Hippocampal formation (tissue), 2 donors: ENCODE measurements at places on chromosomes 2 and 18.
A peak's percentile ranks its signal among the peaks of the same experiment; 100 is the strongest.

GRCh38 chr2:6064757-6065156 is 372.6 kb downstream of the SOX11 start:
- DNase-seq, result no peak

- no peak for DNase-seq
These were observed 800.1 kb downstream of the SATB2 start for GRCh38 chr2:198657512-198658121.

DNA sequence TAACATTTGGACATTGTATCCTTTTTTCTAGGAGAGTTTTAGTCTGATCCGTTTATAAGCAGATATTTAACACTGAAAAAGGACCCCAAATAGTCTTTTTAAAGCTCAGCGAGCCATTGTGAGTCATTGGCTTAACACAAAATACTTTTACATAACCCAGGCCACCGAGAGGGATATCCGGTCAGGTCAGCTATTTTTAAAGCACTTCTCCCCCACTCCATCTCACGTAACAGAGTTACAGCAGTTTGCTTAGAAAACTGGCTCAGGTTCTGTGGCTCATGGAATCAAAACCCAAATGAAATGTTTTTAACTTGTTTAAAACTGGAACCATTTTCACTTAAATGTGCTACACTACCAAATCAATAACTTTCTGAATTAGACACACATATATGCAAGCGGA is 23.9 kb downstream of the COL4A3 start:
- no peak for DNase-seq

GRCh38 chr2:11248-11941 is 34.9 kb downstream of the FAM110C start:
- no peak for DNase-seq

- DNase-seq, result no peak
These were observed 9.3 kb downstream of the TMEM198 start for GRCh38 chr2:219553168-219553417.

DNA sequence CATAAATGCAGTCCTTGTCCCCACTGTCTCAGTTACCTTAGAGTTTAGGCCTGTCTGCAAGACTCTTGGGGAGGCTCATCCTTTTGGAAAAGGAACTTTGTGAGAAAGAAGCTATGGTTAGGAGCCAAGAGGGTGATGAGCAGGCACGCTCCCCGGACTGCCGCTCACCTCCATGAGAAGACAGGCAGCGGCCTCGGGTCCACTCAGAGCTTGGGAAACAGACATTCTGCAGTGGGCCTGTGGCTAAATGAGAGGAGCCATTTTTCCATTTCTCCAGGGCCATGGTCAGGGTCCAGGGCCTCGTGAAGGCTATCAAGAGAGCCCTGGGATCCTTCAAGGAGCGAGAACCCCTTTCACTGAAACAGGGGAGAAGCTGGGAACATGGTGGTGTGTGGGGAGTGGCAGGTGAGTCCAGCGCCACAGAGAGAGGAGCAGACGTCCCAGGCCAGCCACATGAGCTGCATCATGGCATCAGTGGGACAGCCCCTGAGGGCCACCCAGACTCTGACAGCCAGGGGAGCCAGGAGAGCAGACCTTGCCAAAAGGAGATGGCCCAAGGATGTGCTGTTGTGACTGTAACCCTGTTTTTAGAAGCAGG is 4.0 kb upstream of the TEX51 start:
- no peak for DNase-seq

DNA sequence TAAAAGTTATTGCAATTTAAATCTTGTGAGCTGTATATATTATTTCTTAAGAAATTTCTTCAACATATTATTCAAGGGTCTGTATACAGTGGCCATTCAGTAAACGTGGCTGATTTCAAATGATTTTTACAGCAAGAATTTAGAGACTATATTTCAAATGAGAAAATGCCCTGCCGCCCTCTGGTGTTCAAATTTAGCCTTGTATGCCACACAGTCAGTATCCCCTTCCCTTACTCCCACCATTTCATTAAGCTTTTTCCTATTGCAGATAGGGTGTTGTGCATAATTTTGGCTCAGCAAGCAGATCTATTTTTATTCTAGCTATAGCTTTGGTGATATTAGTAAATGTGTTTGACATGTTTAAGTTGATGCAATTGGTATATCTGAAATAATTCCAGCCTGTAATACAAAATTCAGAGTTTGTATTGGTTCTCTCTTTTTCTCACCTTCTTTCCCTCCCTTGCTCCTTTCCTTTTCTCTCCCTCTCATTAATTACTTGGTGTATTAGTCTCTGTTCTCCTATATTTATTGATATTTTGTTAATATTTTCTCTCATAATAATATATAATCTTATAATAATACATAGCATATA is 22.8 kb upstream of the SCN7A start:
- peak; percentile 2 for DNase-seq

- no peak for DNase-seq
These were observed 57.4 kb upstream of the LGALSL start for GRCh38 chr2:64396551-64396950.

DNA sequence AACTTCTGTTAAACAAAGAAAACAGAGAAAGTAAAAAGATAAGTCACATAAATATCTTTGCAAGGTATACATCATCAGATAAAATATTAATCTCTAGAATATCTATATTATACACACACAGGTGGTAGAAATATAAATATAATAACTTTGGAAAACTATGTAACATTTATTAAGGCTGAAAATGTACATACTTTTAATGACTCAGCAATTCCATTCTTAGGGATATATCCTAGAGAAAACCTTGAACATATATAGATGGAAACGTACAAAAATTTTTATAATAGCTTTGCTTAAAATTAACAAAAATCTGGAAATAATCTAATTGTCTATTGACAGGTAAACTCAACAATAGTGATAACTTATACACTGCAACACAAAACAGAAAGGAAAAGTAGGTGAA is 381.3 kb downstream of the GPD2 start:
- DNase-seq, result no peak

- no peak for DNase-seq
These were observed 39.8 kb upstream of the DDX18 start for GRCh38 chr2:117774716-117775115.

DNA sequence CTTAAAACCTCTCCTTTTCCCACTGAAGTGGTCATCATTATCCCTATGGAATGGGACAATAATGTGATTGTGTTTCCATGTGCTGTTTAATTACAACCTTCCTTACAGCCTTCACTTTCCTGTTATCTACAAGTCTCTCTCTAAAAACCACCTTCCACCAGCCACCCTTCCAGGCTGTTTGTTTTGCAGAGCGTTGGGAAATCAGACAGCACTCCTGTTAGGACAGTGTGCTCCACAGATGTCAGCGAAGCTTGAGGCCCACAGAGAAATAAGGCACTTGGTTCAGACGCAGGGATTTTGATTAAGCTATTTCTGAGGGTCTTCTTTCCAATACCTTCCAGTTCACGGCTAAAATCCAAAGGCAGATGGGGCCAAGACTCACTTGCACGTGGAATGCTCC is 32.3 kb upstream of the ASPRV1 start:
- DNase-seq, result no peak

GRCh38 chr2:174572556-174572955 is 25.0 kb downstream of the WIPF1 start:
- no peak for DNase-seq

GRCh38 chr2:73983322-73984202 is 1.1 kb upstream of the TET3 start:
- no peak for DNase-seq

- no peak for DNase-seq
These were observed 40.5 kb downstream of the MYO7B start for GRCh38 chr2:127575941-127576432.

- no peak for DNase-seq
These were observed 71.4 kb downstream of the HDAC4 start for GRCh38 chr2:239329284-239329971.

DNA sequence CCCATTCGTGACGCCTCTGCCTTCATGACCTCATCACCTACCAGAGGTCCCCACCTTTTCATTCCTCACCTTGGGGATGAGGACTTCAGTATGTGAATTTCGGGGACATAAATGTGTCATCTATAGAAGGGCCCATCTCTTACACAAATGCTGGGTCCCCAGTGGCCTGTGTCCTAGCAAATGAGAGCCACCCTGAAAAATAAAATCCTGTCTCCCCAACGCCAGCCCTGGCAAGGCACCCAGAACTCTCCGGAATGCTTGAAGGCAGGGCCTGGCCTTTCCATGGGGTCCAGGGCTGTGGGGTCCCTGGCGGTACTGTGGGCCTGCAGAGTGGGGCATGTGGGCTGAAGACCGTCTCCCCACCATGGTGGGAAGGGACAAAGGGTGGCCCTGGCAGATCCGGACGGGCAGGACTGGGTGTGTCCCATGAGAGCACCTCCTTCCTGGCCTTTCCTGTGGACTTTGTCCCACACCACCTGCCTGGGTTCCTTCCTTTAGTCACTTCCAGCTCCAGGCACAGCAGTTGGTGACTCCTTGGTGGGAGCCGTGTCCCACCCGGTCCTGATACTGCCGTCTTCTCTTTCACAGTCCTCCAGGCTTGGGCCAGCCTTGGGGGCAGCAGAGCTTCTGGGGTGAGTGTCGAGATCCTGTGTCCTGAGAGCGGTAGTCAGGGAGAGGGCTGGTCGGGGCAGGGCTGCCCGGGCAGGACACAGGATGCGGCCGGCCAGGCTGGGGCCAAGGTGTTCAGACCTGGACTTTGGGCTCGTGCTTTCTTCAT is 18.6 kb downstream of the CAPN10 start:
- DNase-seq, result no peak

- no peak for DNase-seq
These were observed 171.9 kb downstream of the LTBP1 start for GRCh38 chr2:33118651-33119050.

- DNase-seq, result no peak
These were observed 67.9 kb downstream of the MRO start for GRCh38 chr18:50751947-50752346.

DNA sequence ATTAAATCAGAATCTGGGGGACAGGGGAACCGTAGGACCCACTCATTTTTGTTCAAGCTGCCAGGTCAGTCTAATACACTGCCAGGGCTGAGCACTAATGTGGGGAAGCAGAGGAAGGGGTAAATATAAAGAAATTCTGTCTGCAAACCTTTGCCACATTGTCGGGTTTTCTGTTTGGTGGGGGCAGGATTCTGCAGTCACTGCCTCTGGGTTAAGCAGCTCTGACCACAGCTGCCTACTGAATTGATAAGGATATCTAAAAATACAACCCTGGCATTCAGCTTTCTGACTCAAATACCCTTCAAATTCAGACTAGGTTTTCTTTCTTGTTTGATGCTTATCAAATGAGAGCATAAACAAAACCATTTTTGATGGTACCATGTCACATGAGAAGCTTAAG is 6.0 kb downstream of the DNER start:
- no peak for DNase-seq

DNA sequence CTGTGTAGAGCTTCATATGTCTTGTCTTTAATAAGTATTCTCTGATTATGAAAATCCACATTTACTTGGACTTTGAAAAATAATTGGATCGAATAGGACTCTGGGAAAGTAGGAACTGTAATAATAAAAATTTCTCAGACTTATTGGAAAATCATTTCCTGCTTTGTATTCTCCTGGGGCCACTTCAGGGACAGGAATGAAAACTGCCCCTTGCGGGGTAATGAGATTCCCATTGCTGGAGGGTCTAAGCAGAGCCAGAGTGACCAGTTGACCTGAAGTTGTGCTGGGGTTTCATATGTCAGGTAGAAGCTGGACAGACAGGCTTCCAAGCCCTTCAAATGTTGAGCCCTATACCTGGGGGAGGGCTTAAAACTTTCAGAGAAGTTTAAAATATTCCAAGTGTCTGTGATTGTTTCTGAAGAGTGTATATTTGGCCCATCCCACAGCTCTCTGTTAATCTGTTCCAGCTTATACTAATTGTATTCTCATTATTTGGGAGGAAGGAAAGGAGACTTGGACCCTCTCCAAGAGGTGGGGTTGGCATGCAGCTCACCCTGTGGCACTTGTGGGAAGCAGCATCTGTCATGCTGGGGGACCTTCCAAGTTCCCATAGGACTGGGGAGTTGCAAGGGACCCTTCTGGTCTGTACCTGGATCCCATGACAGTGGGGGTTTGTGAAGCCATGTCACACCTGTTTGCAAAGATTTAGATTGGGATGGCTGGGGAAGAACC is 268.7 kb upstream of the ATP5MC3 start:
- no peak for DNase-seq

GRCh38 chr2:204197336-204198005 is 260.9 kb downstream of the ICOS start:
- DNase-seq, result no peak

DNA sequence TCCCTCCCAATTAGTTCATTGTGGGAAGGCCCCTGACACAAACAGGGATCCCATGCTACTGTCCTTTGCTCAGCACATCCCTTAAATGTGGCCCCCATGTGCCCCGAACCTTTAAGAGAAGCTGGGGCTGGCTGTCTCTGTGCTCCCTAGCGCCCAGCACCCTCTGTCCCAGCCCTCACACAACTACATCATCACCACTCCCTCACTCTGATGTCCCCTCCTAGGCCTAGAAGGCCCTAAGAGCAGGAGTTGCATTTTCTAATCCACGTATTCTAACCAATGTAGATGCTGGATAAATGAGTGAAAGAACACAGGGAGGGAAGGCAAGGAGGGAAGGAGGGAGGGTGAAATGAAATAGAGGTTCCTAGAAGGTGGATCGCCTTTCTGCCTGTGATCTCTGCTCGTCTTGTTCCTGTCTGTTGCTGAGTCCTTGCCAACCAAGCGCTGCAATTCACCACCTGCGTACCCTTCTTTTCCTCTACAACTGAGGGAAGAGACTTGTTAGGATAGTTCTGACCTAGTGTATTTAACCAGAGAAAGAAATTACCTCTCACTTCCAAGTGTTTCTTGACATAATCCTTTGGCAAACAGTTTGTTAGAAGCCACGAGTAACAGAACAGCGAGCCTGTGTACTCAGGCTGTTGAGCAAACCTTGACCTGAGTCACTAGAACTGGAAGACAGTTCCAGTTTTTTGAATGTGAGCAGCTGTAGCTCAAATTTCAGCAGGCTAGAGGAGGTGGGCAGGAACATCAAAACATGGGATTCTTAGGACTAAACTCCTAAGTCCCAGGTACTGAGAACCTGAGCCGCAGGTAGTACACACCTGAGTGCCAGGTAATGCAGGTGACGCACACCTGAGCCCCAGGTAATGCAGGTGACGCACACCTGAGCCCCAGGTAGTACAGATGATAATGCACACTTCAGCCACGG is 181.5 kb upstream of the ID2 start:
- DNase-seq, result no peak

DNA sequence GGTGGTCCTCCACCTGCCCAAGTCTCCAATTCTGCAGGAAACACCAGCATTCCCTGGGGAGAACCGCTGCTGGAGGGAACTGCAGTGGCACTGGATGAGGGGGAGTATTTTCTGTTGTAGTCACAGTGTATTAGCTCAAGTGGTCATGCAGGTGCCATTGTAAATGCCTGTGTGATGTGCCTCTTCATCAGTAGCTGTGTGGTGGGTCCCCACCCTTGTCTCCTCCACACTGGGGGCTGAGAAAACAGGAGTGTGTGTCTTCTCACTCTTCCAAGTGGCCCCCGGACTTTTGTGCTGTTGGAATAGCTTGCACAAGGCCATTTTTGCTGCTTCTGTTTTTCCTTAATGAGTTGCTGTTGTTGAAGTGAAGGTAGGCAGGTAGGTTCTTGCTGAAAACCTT is 8.7 kb downstream of the NCK2 start:
- DNase-seq, result no peak

- no peak for DNase-seq
These were observed 34.8 kb downstream of the GATA6 start for GRCh38 chr18:22204214-22204536.
